ENCODE measurements at places on chromosomes 2 and 18.

DNA sequence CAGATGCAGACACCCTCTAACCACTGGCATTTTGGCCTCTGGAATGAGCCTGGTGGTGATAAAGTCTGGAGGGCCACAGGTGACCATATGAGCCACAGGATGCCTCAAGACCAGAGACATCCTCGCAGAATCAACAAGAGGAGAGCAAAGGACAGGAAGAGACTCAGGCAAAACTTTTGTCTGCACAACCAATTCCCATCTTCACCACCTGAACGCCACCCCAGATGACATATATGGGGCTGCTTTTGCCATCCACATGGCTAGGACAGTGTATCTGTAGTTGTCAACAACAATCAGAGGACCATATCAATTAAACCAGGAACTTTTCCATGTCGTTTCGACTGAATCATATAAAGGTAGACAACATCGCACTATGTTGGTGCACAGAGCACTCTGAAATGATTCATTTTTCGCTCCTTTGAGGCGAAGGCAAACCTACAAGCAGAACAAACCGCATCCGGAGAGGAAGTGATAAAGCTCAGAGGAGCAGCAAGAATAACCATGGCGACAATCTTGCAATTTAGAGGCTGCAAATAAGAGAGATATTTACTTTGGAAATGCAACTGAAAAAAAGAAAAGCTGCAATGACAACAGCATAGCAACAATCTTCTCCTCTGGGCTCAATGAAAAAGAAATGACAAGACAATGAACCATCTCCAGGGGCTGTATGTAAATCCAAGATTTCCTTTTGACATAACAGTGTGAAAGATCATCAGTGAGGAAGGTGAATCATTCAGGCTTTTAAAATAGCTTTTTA is 204.5 kb downstream of the ARL4C start:
- no peak for DNase-seq

DNA sequence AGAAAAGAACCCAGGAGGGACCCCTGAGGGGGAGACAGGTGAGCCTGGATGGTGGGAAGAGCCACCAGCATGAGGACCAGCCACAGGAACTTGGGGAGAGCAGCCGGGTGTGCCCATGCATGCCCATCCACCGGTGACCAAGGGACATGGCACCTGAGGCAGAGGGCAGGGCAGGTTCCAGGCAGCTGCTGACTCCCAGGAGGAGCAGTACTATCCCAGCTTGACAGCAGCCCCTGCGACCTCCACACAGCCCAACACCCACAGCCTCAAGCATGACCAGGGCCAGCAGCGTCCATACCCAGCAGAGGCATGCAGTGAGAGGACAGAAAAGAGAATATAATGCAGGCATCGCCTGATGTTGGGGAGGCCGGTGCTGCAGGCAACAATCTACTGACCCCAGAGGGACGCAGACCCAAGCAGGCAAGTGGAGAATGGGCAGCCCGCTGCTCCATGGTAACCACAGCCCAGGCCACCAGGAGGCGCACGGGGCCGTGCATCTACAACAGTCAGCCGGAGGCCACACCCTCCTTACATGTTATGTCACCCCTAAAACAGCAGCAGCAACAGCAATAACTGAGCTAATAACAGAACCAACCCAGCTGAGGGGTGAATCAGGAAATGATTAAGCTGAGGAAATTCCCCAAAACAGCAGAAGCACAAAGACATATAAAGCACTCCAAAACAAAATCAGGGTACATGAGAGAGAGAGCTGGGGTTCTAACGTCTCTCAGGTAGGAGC is 44.1 kb downstream of the ANKMY1 start:
- peak; percentile 69 for DNase-seq

DNA sequence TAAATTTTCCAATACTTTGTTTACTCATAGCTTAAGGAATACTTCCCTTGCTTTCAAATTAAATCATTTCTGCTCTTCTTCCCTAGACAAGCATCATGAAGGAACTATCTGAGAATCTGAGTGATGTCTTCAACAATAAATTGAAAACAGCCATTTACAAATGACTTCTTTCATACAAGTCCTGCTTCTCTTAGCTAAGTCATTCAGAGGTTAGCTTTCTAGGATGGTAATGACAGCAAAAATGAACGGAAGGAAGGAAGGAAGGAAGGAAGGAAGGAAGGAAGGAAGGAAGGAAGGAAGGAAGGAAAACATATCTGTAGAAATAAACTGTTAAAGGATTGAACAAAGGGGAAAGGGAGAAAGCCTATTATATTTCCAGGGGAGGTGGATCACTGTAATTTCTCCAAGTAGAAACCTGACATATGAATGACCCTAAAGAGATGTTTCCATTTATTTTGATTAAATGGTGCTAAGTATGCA is 335.0 kb upstream of the KYNU start:
- no peak for DNase-seq

DNA sequence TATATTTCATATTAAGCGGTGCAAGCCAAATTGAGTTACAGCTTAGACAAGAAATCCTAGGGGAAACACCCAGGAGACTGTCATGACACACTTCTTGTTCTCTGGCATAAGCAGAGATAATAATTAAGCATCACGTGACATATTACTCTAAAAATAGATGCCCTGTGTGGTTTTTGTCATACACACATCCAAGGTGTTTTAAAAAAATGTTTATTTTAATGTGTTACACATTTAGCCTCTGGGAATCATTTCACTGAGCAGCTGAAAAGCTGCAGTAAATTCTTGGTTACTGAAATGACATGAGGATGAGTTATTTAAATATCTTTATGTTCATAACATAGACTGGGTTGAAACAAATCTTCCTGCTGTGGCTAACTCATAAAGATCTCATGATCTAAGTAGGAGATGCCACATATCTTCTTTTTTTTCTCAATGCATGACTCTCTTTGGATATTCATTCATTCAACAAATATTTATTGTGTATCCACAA is 38.0 kb upstream of the ERMN start:
- DNase-seq = no peak

DNA sequence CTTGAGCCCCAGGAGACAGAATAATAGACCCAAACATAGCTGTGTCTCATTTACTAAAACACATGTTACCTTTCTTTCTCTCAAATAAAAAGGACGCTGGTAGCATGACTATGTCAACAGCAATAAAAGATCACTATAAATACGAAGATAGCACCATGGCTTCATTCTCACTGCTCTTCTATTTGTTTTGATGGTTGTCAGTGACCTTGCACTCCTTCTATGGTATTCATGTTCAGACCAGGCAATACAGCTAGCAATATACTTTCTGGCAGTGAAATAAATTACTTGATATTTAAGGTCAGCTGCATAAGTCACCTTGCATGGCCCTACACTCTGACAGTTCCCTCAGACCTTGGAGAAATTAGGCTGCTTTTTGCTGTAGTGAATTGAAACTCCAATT is 263.2 kb upstream of the CDH7 start:
- no peak for DNase-seq

DNA sequence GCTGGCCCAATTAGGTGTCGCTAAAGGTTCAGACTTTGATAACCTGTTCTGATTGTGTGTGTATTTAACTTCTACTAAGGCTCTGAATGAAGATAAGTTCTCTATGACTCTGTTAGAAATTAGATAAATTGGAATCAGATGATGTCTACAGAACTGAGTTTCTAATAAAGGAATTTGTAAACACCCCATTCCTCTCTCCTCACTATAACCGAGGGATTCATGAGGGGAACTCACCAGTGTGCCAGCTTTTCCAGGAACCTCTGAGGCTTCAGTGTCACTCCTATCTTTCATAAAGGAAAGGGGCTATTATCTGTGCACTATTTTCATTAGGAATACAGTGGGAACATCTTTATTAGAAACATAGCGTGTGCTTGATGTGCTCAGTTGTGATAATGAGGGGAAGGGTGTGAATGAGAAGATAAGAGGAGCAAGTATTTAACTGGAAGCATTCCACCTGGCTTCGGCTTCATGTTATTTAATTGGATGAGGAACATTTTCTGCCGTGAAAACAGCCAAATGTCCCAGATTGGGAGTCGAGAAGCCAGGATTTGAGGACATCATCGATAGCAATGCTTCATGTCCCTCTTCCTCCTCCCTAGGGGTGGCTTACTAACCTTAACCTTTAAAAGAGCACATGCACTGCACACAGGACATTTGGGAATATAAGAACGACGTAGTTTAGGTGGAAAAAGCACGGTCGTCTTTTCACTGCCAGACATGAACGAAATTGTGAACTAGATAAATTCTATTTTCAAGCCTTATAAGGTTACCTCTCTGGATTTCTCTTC is 84.8 kb upstream of the TCF4 start:
- DNase-seq = no peak

DNA sequence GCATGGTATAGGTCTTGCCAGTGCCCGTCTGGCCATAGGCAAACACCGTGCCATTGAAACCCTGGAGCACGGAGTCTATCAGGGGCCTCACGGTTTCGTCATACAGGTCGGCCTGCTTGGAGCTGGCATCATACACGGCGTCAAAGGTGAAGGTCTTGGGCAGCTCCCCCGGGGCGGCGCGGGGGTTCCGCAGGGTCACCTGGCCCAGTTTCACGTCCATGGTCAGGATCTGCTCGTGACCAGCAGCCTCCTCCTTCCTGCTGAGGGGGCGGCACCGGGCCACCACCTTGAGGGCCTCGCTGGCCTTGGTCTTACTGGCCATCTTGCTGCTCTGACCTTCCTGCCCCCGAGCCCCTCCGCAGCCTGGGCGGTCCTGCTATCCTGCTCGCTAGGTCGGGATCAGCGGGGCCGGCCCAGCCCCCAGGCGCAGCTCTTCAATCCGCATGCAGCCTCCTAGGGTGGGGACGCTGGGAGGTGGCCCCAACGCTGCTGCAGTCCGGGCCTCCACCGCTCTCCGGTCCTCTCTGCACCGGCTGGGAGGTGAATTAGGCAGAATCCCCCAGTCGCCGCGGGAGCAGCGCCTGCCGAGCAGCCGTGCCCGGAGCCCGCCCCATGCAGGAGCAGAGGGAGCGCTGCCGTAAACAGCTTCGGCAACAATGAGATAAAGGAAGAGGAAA is 563 bp downstream of the KIF3C start:
- DNase-seq = no peak

- no peak for DNase-seq
Observed at GRCh38 chr18:1475867-1476266, 571.2 kb downstream of the ADCYAP1 start.

- DNase-seq = no peak
Observed at GRCh38 chr2:18498531-18498930, 61.9 kb downstream of the RDH14 start.

GRCh38 chr18:22230471-22230945 is 61.1 kb downstream of the GATA6 start:
- no peak for DNase-seq

DNA sequence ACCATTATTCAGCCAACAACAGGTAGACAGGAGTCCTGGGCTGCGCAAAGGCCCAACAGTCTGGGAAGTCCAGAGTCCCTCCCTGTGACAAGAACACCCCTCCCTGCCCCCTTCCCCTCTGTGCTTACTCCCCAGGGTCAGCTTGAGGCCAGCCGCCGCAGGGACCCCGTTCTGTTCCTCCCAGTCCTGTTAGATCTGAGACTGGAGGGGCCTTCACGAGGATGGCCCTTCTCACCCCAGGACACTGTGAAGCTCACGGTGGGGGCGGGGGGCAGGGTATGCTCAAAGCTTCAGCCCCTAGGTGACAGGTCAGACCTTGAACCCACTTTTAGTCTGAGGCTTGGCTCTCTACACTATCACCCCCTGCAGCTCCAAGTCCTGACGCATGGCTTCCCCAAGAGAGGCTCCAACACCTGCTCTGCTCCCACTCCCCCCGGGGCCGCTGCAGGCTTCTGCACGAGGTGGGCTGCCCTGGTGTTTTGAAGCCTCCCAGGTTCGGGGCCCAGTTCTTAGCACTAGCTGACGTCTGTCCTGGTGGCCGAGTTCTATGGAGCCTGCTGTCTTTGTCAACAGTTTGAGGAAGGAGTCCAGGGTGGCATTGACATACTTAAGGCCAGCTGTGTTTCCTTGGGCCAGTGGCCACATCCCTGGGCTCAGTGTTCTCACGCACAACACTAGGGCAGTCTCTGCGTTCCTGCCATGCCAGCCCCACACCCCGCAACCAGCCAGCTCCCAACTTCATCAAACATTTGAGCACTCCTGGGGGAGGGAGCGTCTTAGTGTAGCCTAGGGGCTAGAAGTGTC is 37.2 kb upstream of the HPCAL1 start:
- no peak for DNase-seq

GRCh38 chr18:13464432-13465123 is 246.0 kb downstream of the LDLRAD4 start:
- DNase-seq = no peak

- DNase-seq = no peak
Observed at GRCh38 chr18:33873112-33873511, 295.1 kb downstream of the ASXL3 start.

DNA sequence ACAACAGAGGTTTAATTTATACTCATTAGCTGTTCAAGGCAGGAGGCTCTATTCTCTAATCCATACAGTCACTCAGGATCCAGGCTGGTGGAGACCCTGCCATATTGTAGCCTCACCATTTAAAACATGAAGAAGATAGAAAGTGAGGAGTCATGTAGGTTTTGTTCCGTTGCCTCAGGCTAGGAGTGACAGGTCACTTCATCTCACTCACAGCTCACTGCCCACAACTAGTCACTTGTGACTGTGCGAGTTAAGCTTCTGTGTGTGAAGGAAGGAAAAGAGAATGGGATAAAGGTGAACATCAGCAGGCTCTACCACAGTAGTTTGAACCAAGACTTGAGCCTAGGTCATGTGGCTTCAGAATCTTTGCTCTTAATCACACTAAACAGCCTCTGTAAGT is 9.0 kb upstream of the IGFBP2 start:
- DNase-seq = no peak

GRCh38 chr2:170503563-170503962 is 211.6 kb upstream of the SP5 start:
- DNase-seq = no peak

- DNase-seq = peak; percentile 29
Observed at GRCh38 chr2:152861349-152861942, 143.0 kb downstream of the ARL6IP6 start.

GRCh38 chr2:100135415-100135814 is 7.0 kb downstream of the AFF3 start:
- no peak for DNase-seq

DNA sequence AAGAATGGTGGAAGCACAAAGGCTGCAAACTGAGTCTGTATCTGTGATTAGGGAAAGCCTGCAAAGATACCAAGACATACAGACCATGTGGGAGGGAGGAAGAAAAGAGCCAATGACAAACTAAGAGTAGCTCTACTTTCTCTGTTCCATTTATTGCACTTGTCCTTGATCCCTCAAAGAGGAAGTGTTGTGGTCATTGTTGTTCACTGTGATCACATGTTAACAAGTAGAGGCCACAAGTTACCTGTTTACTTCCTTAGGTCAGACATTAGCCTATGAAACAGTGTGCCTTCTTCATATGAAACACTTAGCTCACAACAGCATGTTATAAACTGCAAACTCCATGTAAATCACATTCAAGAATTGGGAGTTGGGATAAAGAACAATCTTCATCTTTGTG is 32.6 kb downstream of the MAP2 start:
- no peak for DNase-seq

- no peak for DNase-seq
Observed at GRCh38 chr2:189698020-189698887, 23.8 kb downstream of the ANKAR start.

Data from HuH-7.5 (cell line).